Head of caudate nucleus (tissue), 42 donors: ENCODE measurements at places on chromosomes 11 and 22.

DNA sequence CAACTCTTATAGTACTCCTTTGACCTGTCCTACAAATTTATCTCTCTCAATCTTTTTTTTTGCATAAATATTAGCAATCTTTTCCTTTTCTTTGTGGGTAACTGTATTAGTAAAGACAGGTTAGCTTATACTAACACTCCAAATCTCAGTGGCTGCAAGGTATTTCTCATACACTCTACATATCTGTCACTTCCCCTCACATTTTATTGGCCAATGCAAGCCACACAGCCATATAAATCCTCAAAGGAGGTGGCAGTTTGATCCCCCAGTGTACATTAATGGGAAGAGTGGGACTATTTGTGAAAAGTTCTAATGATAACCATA lies 42.6 kb upstream of the EED start:
- no peak for DNase-seq

GRCh38 chr22:30948930-30949342 lies 19.6 kb downstream of the MORC2 start:
- DNase-seq = no peak

- no peak for DNase-seq
Measured at GRCh38 chr11:67698247-67698646, 23.8 kb upstream of the ALDH3B2 start.

- no peak for DNase-seq
Measured at GRCh38 chr22:28986366-28986765, 75.3 kb downstream of the C22orf31 start.

GRCh38 chr22:44884968-44885805 lies 124.6 kb downstream of the PHF21B start:
- no peak for DNase-seq

DNA sequence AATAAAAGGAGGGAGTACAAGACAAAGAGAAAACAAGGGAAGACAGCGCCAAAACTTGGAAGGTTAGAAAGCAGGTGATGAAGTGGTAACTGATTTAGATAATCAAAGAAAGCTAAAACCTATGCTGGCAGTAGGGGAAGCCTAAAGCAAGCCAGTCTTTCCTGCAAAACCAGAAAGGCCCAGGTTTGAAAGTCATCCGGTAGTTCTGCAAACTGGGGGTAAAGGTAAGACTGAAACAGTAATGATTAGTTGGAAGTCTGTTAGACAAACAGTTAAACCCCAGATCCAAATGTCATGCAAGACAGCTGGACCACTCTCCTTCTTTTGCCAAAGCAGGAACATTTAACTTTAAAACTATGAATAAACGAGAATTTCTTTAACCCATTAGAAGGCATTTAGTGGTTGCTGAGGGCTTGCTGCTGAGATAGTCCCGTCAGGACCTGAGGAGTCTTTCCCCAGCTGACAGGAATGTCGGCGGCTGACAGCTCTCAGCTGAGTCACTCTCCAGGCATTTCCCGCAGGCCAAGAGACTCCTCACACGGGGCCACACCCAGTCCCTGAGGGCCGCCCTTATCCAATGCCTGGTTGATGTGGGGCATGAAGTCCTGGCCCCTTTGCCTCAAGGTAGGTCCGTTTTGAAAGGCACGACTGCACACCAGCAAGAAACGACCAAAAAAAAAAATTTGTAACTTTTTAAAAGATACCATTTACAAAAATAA lies 36.3 kb upstream of the CFAP300 start:
- no peak for DNase-seq

- peak; percentile 65 for DNase-seq
Measured at GRCh38 chr22:49525801-49526535, 301.7 kb downstream of the BRD1 start.

- no peak for DNase-seq
Measured at GRCh38 chr11:15148169-15148568, 33.4 kb downstream of the INSC start.

DNA sequence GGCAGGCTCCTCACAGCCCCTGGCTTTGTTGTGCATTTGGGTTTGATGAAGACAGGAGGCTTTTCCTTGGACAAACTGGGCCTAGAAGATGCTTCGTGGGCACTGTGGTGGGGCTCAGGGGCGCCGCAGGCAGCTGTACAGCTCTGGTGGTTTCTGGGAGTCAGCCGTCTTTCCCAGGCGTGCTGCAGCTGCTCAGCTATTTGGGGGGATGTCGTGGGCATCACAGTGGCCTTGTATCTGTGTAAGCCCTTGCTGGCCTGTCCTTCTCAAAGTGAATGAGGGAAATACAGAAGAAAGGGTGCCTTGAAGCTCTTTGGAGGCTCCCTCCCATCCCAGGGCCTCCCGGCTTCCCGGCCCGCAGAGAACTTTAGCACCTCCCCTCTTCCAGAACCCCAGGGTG lies 89.5 kb downstream of the TBC1D22A start:
- DNase-seq = no peak

DNA sequence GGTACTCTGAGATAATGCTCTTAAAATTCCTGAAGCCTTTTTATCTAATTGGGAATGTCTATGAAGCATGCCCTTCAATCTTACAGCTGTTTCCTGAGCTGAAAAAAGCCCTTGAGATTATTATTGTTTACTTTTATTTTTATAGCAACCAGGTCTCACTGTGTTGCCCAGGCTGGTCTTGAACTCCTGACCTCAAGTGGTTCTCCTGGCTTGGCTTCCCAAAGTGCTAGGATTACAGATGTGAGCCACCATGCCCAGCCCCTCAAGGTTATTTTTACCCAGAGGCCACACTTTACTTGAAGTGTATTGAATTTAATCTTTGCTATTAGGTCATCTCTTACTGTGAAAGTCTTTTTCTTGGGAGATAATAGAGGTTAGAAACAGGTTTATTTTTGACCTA lies 7.0 kb upstream of the SWAP70 start:
- no peak for DNase-seq

DNA sequence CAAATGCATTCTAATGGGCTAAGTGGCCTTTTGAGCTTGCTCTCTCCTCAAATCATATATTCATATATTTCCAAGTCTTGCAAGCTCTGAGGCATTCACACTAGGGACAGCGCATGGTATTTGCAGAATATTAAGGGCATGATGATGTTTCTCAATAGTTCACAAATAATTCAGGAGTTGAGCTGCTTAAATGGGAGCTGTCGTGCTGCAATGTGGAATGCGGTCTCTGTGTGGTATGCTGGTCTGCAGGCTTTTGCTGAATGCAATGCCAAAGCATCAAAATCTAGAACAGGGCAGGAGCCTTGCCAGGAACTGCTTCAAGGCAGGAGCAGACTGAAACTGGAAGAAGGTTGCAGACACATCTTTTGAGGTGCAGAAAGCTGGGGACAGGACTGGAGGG lies 1060.0 kb downstream of the TBC1D22A start:
- DNase-seq = no peak

DNA sequence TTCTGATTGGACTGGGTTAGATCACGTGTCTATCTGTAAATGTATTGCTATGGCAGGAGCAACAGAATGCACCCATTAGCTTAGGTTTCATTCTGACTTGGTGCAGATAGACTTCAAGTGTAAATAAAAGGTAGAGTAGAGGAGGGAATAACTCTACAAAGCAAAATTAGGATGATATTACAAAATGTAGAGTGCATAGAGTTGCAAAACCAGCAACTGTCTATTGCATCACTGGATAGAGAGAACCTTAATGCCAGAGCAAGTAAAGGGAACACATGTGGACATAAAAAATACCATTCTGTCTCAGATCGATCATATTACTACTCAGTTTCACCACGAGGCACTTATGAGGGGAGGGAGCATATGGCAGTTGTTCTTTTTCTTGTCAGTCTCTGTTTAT lies 22.0 kb upstream of the CAT start:
- DNase-seq = no peak

- DNase-seq = no peak
Measured at GRCh38 chr11:105861225-105861624, 160.8 kb downstream of the MSANTD4 start.

DNA sequence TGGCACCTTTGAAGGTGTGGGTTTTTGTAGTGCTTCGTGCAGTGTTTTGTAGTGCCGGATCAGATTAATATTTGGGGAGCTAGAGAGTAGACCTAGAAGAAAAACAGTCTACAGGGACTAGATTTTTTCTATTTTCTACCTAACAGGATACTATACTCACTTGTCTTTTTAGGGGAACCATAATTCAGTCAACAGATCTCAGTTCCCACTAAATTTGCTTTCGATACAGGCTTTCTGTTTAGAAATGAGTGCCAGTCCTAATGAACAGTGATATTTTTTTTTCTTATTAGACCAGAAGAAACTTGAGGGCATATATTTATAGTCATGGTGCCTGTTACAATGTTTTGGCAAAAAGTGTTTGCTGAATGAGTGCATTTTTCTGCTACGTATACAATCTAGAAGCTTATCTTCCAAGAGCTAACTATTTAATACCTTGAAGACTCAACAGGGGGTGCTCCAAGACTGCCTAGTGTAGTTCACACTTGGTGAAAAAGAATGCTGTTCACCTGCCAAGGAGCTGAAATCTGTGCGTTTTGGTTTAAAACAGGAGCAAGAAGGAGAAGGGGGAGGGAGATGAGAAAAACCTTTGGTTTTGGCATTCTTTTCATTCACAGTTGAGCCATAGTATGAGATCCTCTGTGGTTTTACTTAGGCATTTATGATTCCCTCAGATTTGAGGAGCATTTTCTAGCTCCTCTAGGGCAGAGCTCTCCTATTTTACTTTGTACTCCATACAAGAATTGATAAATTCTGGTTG lies 44.9 kb upstream of the VSTM5 start:
- DNase-seq = no peak

DNA sequence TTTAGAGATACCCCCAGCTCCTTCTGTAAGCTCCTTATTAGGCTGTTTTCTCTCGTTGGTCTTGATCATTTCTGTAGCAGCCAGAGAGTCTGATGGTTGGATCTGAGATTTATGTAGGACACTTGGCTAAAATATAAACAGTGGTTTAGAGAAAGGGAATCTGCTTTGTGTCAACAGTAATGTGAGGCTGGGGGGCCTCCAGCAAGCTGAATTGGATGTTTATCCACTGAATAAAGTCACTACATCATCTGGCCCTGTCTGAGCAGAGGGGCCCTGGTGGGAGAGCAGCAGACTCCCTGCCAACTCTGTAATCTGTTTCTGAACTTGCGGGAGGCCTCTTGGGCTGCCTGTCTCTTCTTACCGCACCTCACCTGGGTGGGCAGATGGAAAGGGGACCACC lies 328.5 kb upstream of the PLET1 start:
- no peak for DNase-seq

- no peak for DNase-seq
Measured at GRCh38 chr11:26073646-26074045, 258.3 kb upstream of the ANO3 start.

- no peak for DNase-seq
Measured at GRCh38 chr11:34040571-34040970, 11.0 kb upstream of the CAPRIN1 start.

- no peak for DNase-seq
Measured at GRCh38 chr11:116855413-116855812, 18.0 kb upstream of the APOA1 start.

DNA sequence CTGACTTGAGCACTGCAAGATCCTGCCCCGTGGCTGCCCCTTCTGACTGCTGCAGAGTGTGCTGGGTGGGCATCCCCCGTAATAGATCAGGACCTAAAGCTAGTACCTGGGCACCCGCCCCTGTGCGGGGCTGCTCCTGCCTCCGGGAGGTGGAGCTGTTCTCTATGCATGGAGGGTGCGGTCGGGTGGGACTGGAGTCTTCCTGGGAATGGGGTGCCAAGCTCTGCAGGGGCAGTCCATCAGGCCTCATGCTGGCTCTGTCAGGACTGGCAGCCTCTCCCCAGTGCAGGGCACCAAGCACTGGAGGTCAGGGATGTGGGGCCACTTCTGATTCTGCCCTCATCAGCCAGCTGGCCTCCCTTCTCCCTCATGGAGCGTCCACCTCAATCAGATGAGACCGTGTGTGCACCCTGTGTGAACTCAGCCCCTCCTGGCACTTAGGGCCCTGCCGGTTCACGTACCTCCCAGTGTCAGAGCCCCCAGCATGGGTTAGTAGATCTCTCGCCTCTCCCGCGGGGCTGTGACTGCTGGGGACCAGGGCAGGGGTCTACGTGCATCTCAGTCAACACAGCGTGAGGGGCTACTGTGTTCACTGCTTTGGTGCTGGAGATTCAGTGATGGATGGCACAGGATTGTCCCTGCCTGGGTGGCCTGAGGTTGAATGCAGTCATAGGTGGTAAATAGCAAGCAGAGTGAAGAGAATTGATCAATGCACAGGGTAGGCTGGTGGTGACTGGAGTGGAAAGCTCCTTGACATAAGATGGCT lies 30.8 kb downstream of the MPPED1 start:
- no peak for DNase-seq

GRCh38 chr22:26416670-26417276 lies 12.3 kb upstream of the ASPHD2 start:
- DNase-seq = no peak

- no peak for DNase-seq
Measured at GRCh38 chr11:45141171-45141570, 5.3 kb upstream of the PRDM11 start.

DNA sequence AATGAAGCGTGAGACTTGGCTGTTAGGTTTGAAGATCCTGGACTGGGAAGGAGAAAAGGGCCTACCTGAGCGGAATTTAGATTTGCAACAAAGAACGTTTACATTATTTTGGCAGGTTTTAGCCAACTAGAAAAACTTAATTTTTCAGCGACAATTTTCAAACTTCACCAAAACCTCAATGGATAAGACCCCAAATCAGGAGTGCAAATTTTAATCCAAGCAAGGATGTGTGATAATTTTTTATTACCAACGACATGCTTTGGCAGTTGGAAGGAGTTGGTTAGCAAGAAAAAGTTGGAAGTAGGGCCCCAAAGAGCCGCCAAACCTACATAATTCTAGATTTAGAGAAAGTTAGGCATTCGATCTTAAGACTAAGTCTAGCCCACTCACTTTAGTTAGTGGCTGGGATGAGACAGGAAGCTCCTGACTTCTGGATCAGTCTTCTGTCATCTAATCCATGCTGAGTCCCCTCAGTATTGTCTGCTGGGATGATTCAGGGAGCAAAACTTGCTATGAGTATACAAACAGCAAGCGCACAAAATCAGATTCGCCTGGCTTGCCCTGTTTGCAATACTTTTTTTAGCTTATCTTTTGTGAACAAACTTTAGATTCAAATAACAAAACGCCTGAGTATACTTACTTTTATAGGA lies 787 bp upstream of the RDX start:
- DNase-seq = no peak

- DNase-seq = no peak
Measured at GRCh38 chr11:32137869-32138268, 47.0 kb downstream of the RCN1 start.

DNA sequence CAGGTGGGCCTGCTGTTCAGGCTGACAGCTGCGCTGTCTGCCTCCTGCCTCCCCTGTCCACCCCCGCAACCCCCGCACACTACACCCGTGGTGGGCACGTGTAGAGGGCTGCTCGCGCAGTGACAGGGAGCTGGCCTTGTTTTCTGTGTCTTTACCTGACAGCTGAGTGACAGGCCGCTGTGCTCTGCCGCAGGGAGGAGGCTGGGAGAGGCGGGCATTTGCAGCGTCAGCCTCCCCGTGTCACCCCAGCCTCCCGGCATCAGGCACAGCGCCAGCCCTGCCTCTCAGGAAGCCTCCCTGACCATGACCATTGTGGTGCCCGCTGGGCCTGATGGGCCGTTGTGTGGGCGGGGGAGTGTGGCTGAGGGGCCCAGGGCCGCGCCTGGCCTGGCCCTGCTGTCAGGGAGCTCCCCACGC lies 32.0 kb upstream of the RELT start:
- peak; percentile 85 for DNase-seq
